ENCODE measurements at places on chromosomes 2 and 18.

GRCh38 chr2:42361728-42362283, 789 bp upstream of the COX7A2L start:
- no peak for DNase-seq

- DNase-seq = no peak
Measured at GRCh38 chr2:220175967-220176366, 548.5 kb downstream of the SLC4A3 start.

GRCh38 chr18:23283916-23284430, 148.7 kb downstream of the CABLES1 start:
- peak; percentile 12 for DNase-seq

- DNase-seq = no peak
Measured at GRCh38 chr18:54125429-54125828, 99.0 kb downstream of the MBD2 start.

DNA sequence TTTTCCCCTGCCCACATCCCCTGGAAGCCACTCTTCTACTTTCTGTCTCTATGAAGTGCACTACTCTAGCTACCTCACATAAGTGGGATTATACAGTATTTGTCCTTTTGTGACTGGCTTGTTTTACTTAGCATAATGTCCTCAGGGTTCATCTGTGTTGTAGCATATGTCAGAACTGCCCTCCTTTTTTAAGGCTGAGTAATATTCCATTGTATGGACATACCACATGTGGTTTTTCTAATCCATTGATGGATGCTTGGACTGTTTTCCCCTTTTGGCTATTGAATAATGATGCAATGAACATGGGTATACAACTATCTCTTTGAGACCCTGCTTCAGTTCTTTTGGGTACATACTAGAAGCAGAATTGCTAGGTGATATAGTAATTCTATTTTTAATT, 95.9 kb downstream of the PRKCE start:
- no peak for DNase-seq

DNA sequence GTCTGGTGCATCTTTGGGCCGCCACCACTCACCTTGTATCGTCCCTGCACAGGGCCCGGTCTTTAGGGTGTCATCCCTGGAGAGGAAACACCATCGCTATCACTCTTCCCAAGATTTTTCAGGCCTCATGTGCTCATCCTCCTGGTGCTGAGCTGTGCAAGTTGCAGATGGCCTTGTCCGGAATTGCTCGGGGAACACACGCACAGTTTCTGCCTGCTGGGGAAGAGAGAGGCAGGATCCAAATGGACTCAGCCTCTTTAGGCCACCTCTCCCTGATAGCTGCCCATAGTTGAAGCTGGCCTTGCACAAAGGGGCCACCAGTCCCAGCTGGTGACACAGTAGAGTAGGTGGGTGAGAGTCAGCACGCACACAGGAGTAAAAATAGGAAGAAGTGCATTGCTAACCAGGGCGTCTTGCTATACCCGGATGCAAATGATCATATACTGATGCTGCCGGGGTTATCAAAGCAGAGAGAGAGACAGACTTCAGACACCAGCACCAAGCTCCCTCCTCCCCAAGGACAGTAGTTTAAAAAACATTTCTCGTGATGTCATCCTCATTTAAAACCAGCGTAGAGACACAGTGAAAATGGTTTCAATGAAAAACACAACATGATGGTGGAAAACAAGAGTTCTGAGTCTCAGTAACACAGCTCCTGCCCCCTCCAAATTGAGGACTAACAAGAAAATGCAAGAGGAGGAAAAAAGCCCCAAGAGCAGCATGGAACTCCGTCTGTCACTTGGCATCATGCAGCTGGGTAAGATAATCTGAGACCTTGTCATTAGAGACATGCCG, 147.5 kb upstream of the NCK2 start:
- no peak for DNase-seq

GRCh38 chr18:14577971-14578370, 34.6 kb upstream of the POTEC start:
- no peak for DNase-seq

DNA sequence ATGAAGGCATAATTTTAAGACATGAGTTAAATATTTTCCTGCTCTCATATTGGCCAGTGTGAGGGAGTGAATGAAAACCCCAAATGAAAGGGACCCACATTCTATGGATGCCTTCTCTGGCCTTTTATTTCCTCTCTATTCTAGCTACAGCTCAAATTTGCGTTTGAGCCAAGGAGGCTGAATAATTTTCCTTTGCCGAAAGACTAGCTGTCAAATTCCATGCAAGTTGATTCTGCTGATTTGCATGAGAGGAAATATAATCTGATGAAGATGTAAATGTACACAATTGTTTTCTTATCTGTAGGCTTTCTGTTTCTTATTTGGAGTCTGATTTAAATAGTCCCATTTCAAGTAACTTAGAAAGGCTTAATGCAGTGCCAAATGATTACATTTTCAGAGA, 438.4 kb upstream of the SPRED2 start:
- no peak for DNase-seq

DNA sequence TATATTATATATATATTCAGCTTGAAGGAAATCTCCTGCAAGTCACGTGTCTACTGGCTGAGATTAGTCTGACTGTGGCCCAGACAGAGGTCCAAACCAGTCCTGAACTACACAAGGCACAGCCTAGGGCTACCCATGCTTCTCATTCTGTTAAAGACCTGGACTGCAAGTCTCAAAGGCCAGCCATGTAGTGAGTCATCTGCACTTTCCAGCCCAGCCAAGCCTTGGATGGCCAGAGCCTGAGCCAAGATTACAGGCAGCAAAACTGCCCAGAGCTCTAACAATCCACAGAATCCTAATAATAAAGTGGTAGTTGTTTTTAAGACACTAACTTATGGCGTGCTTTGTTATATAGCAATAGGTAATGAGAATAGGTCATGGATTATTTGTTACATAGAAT, 259.6 kb downstream of the SS18 start:
- DNase-seq = no peak

GRCh38 chr18:56042915-56043536, 455.0 kb upstream of the TCF4 start:
- DNase-seq = no peak

DNA sequence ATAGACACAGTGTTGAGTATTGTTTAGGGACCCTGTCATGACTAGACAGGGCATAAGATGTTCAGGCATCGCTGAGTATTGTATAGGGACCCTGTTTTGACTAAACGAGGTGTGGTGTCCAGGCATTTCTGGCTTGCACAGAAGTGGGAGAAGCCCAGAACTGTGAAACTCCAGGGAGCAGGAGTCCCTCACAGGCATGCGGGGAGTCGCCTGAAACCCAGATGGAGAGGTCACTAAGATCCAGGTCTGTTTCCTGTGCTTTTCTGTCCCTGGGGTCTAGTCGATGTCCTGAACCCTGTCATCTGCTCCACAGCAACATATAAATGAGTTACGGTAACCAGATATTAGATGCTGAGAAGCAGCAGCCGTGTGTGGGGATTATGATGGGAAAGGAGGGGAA, 469.0 kb upstream of the SALL3 start:
- no peak for DNase-seq

Data from activated CD4-positive, alpha-beta T cell treated with anti-CD3 and anti-CD28 coated beads, Interleukin-2, Interleukin-4, amounts not matched to agents 100 ng/mL and 50 ng/mL, durations not matched to agents 16 hours and 8 hours (primary cell).